ENCODE measurements at places on chromosomes 7 and 10.

DNA sequence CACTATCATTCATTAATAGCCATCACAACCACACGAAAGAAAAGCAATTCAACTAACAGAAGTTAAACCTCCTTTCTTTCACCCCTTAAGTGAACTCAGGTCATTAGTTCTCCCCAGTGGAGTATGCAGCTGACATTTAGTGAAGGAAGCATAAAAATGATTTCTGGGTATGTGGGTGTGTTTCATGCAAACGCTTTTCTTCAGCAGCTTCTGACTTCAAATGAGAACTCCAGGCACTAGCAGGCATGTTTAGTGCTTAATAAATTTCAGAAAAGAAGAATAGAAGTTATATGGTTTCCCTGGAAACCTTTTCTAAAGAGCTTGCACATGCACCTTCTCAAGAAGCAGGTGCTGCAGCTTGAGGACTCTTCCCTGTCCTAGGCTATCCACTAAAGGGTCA is 62.5 kb downstream of the PIK3CG start:
- DNase-seq, result no peak

DNA sequence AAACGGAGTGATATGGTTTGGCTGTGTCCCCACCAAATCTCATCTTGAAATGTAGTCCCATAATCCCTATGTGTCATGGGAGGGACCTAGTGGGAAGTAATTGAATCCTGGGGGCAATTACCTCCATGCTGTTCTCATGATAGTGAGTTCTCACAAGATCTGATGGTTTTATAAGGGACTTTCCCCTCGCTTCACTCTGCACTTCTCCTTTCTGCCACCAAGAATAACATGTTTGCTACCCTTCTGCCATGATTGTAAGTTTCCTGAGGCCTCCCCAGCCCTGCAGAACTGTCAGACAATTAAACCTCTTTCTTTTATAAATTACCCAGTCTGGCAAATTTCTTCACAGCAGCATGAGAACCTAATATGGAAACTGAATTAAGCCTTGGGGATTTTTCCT is 19.1 kb downstream of the FAM3C start:
- DNase-seq, result no peak

GRCh38 chr7:37703361-37703760 is 19.8 kb downstream of the GPR141 start:
- no peak for DNase-seq

- DNase-seq, result no peak
Measured at GRCh38 chr10:59864141-59864962, 42.0 kb downstream of the CCDC6 start.

- no peak for DNase-seq
Measured at GRCh38 chr10:56360583-56360966, 484 bp downstream of the ZWINT start.

GRCh38 chr10:4331150-4331549 is 494.9 kb upstream of the AKR1E2 start:
- no peak for DNase-seq

GRCh38 chr7:3280445-3280844 is 20.6 kb upstream of the SDK1 start:
- DNase-seq, result no peak

- DNase-seq, result no peak
Measured at GRCh38 chr7:35255443-35256255, 1.7 kb upstream of the TBX20 start.

DNA sequence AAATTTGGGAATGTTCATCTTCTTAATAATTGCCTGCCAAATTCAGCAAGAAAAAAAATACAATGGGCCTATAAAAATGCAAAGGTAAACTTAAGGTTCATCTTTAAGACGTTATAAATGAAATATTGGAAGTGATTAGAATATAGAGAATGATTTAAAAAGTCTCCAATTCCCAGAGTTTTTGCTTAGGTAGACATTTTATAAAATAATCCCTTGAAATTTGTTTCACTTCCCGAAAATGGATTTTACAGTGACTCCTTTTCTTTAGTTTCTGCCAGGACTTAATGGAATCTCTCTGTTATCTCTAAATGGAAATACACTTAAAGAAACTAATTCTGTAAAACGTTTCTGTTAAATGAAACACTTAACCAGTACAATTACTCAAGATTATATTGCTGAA is 544.2 kb upstream of the TEX47 start:
- DNase-seq, result no peak

- DNase-seq, result no peak
Measured at GRCh38 chr10:103885617-103886016, 30.2 kb upstream of the SH3PXD2A start.

GRCh38 chr10:69741671-69742355 is 59.9 kb upstream of the COL13A1 start:
- DNase-seq, result no peak

GRCh38 chr7:102189756-102190155 is 96.9 kb upstream of the SH2B2 start:
- no peak for DNase-seq

- no peak for DNase-seq
Measured at GRCh38 chr10:119659951-119660350, 8.8 kb downstream of the BAG3 start.

DNA sequence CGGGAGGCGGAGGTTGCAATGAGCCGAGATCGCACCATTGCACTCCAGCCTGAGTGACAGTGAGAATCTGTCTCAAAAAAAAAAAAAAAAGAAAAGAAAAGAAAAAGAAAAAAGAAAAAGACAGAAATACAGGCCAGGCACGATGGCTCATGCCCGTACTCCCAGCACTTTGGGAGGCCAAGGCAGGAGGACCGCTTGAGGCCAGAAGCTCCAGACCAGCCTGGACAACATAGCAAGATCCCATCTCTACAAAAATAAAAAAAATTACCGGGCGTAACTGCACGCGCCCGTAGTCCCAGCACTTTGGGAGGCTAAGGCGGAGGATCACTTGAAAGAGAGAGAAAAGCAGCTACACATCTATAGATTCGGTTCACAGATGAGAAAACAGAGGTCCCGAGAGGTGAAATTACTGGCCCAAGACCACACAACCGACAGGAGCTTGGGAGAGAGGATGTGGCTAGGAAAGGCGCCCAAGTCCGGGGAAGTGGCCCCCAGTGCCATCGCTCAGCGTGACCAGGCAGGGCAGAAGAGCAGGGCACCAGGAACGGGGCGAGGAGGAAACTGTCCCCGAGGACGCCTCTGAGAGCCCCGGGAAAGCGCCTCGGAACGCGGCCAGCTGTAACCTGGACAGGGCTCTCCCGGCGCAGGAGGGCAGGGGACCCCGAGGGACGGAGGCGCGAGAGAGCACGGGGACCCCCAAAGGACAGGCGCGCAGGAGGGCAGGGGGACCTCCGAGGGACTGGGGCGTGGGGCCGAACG is 612 bp downstream of the SNX8 start:
- no peak for DNase-seq

DNA sequence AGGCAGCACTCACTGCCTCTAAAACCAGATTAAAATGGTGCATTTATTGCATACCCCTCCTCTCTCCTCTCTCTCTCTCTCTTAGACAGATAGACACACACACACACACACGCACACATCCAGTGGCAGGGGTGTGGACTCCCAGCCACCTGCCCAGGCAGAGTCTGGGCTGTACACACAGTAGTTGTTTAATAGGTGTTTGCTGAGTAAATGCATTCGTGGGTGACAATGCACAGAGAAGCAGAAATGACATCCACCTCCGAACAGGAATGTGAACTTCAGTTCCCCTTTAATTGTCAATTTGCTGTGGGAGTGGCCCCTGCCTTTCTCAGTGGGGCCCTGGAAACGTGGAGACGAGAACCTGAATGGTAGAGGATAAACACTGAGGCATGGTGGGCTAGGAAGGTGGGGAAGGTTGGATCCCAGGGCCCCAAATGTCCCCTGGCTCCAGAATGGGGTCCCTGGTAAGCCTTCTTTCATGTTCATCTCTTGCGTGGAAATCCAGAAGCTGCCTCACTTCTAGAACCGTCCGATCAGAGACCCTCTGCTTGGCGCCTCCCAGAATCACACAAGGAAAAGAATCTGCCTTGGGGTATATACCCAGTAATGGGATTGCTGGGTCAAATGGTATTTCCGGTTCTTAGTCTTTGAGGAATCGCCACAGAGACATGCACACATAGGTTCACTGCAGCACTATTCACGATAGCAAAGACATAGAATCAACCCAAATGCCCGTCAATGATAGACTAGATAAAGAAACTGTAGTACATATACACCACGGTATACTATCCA is 58.5 kb upstream of the ECHDC3 start:
- DNase-seq, result no peak

DNA sequence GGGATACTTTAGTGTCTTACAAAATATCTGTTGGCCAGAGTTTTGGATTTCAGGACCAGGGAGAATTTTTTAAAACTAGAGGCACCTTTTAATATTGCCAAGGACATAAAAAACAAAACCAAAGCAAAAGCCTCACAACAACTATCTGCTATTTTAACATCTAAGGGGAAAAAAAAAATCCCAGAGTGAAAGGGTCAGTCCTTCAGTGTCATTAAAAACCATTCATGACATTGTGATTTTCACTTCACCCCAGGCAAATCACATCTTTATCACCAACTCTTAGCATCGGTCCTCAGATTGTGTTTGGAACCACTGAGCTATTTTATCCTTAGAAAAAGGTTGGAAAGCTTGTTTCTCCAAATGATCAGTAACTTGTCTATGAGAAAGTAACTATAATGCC is 10.7 kb downstream of the CEP41 start:
- no peak for DNase-seq

- no peak for DNase-seq
Measured at GRCh38 chr7:80794631-80795573, 123.9 kb downstream of the SEMA3C start.

- DNase-seq, result no peak
Measured at GRCh38 chr10:20396701-20397100, 500.4 kb downstream of the NEBL start.

DNA sequence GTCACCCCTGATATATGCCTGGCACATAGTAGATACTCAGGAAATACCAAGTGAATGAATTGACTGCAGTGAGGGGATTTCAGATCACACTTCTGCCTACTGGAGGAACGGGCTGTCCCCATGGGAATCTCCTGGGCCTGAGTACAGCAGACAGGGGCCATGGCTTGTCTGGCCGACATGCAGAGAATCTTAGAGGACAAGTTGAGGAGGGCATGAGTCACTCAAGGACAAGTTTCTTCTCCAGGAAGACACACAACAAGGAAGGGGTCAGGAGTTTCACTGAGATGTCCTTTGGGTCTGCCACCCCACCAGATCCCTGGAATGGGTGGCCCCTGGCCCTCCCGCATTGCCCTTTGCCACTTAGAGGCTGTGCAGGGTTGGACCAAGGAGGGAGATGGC is 20.7 kb downstream of the PLPP4 start:
- DNase-seq, result no peak

GRCh38 chr10:92082583-92083280 is 159.2 kb downstream of the BTAF1 start:
- DNase-seq, result no peak

GRCh38 chr10:131805696-131806095 is 95.1 kb upstream of the PPP2R2D start:
- DNase-seq, result no peak

- no peak for DNase-seq
Measured at GRCh38 chr10:106424054-106424453, 740.5 kb downstream of the SORCS1 start.

DNA sequence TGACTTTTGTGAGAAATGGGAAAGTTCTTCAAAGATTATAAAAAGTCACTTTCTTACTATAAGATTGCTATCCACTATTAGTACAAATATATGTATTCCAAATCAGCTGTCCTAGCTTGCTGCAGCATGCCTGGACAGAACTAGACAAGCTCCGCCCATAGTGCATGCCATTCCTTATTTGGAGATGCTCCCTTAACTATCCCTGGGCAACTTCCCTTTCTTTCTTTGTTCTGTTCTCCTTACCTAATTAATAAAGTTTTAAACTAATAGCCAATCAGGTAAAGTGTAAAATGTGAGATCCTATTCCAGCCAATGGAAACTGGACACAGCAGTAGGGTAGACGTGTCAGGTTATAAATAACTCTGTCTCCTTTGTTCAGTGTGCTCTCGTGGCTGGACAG is 281.9 kb downstream of the CAMK1D start:
- DNase-seq, result no peak

DNA sequence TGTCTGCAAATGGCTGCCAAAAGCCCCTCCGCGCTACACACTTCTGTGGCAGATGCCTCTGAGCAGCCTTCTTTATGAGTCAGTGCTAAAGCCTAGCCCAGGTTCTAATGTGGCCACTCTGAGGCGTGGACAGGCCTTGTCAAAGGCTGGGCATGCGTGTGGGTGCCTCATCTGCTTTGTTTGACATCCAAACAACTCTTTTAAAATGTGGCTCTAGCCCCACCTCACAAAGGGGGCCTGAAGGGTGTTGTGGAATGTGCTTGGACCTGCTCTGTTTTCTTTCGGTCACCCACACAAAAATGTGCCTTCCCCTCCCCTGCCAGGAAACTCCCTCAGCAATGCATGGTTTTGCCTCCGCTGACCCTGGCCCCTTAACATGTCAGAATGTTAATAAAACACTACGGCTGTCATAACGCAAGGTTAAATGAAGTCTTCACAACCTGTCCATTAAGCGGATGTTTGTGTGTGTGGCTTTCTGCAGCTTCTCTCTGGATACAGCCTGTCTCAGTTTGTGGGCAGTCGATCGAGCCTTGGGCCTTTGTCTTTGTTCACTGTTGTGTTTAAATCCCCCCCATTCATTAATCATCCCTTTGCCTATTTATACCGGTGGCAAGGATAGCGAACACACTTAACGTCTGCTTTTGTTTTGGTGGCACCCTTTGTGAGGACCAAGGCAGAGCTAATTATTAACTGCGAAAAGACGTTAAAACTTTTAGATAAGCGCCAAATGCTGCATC is 718.9 kb downstream of the LRMDA start:
- no peak for DNase-seq

- DNase-seq, result peak; percentile 18
Measured at GRCh38 chr10:24642921-24643678, 80.6 kb downstream of the ARHGAP21 start.

DNA sequence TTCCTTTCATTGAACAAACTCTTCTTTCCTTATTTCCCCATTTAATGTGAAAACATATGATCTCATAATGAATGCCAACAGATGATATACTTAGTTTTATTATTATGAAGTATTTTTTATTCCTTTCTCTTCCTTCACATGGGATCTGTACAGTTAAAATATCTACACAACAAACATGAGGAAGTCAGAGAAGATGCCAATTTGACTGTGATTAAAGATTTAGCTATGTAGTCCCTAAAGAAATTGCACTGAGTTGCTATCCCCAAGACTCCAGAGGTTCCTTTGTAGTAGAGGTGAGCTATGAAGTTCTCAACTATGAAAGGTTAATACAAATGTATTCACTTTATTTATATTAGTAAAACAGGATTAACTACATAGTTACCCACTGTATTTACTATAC is 60.6 kb upstream of the LRRN3 start:
- no peak for DNase-seq

GRCh38 chr7:27998382-27998781 is 182.2 kb downstream of the JAZF1 start:
- no peak for DNase-seq

GRCh38 chr7:52799817-52800216 is 235.6 kb upstream of the POM121L12 start:
- DNase-seq, result no peak

- DNase-seq, result no peak
Measured at GRCh38 chr10:127524908-127525665, 24.0 kb upstream of the NPS start.
